ENCODE measurements at places on chromosomes 6 and 20.

DNA sequence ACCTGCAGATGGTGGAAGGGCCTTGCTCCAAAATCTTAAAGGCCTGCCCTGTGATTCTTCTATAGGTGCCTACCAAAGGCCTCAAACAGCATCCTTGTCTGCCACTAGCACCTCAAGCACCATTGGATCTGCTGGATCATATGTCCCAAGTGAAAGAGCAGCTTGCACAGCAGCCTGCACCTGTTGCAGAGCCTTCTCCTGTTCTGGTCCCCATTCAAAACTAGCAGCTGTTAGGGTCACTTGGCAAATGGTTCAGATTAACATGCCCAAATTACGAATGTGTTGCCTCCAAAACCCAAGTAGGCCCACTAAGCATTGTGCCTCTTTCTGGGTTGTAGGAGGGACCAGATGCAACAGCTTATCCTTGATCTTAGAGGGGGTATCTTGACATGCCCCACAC lies 99.6 kb upstream of the F13A1 start:
- no peak for DNase-seq

- DNase-seq = no peak
Observed at GRCh38 chr20:59821201-59821600, 112.2 kb downstream of the SYCP2 start.

DNA sequence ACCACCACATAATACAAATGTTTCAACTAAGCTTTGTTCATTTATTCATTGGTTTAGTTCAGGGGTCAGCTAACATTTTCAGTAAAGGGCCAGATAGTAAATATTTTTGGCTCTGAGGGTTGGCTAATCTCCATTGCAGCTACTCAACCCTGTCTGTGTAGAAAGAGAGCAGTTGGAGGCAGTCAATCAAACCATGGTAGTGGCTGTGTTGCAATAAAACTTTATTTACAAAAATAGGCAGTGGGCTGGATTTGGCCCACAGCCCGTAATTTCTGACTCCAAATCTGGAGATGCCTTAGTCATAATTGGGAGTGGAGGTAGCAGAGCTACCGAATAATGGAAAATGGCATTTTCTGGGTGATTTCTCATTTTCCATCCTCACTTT lies 242.5 kb upstream of the ZFP64 start:
- no peak for DNase-seq

DNA sequence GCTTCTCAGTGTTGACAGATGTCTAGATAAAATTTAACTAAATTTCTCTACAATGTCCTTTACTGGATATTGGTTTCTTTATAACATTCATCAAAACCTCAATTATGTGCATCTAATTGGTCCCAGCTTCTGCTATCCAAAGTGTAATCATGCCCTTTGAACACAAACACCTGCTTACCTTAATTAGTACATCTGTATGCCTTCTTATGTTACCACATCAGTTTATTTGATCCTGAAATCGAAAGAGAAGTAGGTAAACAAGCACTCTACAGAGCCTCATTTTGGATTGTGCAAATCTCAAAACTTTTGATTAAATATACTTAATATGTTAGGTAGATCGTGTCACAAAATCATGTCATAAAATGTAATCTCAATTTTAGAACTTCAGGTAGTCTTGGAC lies 36.5 kb downstream of the TAB2 start:
- no peak for DNase-seq

- no peak for DNase-seq
Observed at GRCh38 chr6:39225543-39225942, 3.7 kb downstream of the KCNK5 start.

- DNase-seq = no peak
Observed at GRCh38 chr20:21713901-21714296, 8.4 kb downstream of the PAX1 start.

DNA sequence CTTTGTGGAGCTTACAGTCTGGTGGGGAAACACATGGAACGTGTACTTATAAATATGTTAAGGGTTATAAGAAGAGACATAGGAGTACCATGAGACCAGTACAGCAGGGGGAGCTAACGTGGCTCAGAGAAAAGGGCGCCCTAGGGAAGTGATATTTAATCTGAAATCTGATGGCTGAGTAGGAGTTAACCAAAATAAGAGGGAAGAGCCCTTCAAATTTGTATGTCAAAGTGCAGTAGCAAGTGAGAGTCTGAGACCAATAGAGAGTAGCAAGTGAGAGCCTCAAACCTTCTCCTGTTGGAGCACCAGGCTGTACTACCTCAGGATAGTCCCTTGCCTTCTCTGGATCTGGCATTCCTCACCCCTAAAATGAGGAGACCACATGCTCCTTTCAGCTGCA lies 6.1 kb upstream of the PKIG start:
- DNase-seq = no peak

- no peak for DNase-seq
Observed at GRCh38 chr6:123524781-123525180, 112.0 kb downstream of the TRDN start.

GRCh38 chr20:4891190-4891763 lies 110.0 kb downstream of the SLC23A2 start:
- DNase-seq = no peak

- DNase-seq = peak; percentile 73
Observed at GRCh38 chr6:30687659-30688431, 1.4 kb upstream of the PPP1R18 start.

DNA sequence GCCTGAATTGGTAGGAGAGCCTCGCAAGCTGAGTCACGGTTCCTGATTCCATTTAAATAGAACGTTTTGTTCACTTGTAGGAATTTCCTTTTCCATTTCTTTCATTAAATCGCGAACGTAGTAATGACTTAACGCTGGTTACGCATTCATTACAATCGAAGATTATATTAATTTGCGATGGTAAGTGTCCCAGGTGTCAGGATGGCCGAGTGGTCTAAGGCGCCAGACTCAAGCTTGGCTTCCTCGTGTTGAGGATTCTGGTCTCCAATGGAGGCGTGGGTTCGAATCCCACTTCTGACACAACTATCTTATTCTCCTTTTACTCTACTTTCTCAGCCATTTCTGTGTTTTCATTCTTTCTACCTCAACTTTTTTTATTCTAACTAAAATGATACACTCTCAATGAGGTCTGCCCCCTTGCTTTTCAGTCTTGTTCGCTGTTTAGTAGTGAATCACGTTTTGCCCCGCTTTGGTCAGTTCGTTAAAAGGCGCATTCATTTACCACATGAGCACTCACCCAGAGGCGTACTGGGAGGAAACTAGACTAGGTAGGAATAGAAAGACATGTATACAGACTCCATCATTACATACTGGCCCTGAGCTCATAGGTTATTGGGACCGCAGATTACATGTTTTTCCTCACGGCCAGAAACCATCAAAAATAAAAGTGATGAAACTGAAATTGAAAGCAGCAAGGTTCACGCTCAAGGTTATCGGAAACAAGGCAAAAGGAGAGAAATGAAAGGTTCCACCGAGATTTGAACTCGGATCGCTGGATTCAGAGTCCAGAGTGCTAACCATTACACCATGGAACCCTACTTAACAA lies 17.3 kb upstream of the TRIM27 start:
- peak; percentile 90 for DNase-seq

DNA sequence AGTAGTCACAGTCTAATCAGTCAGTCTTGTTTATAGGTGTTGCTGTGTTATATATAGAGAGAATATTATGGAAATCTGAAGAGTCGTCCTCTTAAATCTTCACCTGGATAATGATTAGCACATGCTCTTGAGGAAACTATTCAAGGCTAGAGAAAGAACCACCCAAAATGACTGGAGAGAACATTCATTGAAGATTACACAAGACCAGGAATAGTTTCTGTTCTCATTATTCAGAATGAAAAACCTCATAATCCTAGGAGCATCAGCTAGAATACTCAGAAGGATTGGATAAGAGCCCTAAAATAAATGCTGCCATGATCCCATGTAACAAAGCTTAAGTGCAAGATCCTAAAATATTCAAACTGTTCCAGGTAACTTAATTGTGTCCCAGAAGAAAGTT lies 278.2 kb upstream of the PREP start:
- no peak for DNase-seq

DNA sequence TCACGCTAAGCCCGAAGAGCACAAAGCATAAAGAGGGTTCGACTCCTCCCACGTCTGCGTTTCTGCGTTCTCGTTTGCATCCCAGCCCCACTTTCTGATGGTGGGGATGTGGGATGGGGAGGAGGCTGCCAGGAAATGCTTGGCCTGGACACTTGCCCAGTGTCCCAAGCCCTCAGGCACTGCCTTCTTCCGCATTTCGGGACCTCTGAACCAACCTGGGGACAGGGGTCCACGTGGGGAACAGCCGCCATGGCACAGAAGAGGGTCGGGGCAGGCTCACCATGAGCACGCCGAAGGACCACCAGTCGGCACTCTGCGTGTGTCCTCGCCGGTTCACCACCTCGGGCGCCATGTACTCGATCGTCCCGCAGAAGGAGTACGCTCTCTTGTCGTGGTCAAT lies 88.2 kb downstream of the RAMACL start:
- DNase-seq = no peak

- no peak for DNase-seq
Observed at GRCh38 chr20:32638848-32639247, 34.9 kb downstream of the C20orf203 start.

GRCh38 chr6:159726255-159726917 lies 920 bp upstream of the WTAP start:
- DNase-seq = no peak

GRCh38 chr6:139373154-139373927 lies 1.1 kb downstream of the CITED2 start:
- peak; percentile 82 for DNase-seq

DNA sequence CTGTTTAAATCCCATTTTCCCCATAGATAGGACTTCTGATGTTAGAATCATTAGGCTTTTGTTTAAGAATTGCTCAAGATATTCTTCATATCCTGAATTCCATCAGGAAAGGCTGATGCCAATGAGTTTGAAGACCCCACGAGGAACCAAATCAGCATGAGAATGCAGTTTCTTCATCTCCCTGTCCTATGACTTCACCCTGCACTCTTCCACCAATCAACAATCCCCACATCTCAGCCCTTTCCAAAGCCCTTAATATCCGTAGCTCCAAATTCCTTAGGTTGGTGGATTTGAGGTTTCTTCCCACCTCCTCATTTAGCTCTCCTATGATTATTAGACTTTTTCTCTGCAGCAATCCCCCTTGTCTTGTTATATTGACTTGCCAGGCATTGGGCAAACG lies 88.3 kb upstream of the PRND start:
- no peak for DNase-seq

DNA sequence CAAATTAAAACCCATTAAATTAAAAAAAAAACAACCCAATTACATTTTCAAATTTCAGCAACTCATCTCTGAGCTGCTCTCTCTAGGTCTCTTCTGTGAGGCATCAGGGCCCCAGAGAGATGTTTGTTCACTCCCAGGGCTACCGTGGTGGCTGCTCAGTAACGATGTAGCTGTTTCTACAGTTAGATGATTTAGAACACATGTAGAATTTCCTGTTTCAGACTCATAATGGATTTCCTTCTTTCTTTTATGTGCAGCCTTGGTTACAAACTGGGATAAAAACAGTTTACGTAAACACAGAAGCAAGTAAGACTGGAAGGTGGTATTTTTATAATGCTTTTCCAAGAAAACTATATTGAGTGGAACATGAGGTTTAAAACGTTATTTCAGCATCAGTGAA lies 116.1 kb upstream of the CCN2 start:
- DNase-seq = no peak

GRCh38 chr20:44952731-44953130 lies 7.5 kb downstream of the TOMM34 start:
- DNase-seq = no peak

DNA sequence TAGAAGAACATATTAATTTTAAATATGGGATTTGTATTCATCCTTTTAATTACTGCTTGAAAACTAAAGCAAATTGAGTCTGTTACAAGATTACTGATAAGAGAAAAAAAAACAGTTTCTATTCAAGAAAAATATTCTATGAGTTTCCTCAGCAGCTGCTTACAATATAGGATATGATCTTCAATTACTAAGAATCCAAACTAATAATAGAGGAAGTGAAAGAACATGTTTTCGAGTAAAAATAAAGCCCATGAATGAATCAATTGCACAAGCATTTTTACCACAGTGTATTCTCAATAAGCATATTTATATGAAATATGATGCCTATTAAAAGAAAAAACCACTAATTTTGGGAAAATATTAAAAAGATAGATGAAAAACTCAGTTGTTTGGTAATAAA lies 63.4 kb downstream of the AHI1 start:
- DNase-seq = no peak

DNA sequence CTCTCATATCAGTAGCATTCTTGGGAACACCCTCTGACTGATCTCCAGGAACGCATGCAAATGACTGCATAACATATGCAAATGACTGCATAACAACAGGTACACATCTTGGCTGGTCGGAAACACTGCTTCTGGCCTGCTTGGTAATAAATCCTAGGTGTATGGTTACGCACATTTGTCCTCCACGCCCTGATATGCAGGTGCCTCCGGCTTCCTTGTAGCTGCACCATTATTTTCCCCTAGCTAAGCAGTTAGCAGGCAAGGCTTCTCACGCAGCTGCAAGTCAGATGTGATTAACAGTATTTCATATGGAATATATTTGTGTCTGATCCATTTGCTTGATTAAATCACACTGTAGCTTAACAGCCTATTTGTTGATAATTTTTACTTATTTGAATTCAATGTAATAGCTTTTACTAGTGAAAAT lies 5.9 kb downstream of the RPS6KA2 start:
- no peak for DNase-seq

- DNase-seq = no peak
Observed at GRCh38 chr6:1380625-1381427, 8.6 kb upstream of the FOXF2 start.

DNA sequence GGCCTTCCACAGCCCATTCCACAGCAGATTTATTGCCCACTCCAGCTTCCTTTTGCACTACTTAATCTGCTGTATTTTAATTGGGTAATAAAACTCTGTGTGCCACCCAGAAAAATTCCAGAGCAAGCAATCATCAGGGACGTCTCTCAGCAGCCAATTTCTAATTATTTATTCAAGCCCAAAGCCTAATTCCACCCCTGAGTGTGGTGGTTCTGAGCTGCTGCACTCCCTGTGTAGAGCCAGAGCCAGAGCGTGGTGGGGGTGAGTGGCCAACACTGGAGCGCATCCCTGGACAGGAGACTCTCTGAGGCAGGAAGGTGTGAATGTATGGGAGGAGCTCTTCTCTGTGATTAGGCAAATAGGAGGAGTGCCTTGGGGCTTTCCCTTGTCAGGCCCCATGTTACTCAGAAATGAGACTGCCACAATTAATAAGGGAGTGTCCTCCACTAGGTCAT lies 66.1 kb downstream of the CD24 start:
- DNase-seq = no peak

DNA sequence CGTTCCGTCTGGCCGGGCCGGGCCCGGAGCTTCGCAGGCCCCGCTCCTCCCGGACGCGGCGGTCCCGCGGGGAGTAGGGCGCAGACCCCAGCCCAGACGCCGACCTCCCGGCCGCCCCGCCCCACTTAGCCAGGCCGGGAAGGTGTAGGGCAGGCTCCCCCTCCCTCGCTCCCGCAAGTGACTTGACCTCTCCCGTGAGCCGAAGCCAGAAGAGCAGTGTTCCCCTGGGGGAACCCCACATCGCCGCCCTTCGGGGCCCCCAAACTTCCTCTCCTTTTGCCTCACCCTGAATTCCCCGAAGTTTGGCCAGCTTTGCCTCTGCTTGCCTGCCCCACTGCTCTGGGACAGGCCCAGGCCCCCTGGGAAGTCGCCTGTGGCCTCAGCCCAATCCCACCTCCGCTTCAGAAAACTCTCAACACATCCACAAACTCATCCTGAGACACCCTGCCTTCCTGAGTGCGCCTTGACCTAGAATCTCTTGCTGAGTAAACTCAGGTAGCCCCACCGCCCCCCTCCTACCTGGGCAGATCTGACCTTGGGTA lies 524 bp upstream of the NOL4L start:
- no peak for DNase-seq

GRCh38 chr6:106927531-106928398 lies 46.8 kb downstream of the CD24 start:
- DNase-seq = no peak

GRCh38 chr6:88502391-88502790 lies 336.2 kb upstream of the CNR1 start:
- DNase-seq = no peak

Data from sigmoid colon (tissue), 7 donors.